Stimulated activated CD4-positive, alpha-beta T cell treated with anti-CD3 and anti-CD28 coated beads, Interleukin-15, amount 100 ng/mL, for 48 hours (primary cell): ENCODE measurements at places on chromosomes 11 and 22.

DNA sequence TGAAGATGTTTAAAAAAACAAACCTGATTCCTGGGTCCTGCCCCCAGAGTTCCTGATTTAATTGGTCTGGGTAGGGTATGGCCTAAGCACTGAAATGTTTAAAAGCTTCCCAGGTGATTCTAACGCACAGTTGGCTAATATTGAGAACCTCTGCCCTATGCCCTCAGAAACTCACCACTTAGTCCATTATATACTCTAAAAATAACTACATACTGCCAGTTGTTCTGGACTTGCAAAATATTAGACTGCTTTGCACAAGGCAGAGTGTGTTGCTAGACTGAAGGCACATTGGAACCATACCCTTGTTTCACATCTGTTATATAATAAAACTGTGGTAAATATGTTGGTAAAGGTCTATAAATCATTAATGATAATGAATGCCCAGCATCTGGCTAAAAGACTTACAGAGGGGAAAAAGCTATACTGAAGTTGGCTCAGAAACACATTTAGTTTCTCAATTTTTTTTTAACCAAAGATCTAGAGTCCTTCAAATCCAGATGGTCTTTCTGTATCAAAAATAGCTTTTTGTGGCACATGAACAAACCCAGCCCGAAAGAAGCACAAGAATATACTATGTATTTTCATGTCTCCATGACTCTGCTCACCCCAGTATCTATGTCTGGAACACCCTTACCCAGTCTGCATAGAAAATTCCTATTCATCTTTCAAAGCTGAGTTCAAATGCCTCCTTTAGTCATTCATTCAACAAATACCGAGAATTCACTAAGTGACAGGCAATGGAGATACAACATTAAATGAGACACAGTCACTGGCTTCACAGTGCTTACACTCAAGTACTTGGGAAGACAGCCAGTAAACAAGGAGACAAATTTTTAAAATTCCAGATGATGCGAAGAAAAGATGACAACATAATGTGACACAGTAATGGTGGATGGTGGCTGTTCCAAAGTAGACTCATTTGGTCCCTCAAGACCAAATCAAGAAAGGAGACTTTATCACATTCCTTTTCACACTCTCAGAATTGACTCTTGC is 44.1 kb downstream of the RBFOX2 start:
- no peak for DNase-seq

DNA sequence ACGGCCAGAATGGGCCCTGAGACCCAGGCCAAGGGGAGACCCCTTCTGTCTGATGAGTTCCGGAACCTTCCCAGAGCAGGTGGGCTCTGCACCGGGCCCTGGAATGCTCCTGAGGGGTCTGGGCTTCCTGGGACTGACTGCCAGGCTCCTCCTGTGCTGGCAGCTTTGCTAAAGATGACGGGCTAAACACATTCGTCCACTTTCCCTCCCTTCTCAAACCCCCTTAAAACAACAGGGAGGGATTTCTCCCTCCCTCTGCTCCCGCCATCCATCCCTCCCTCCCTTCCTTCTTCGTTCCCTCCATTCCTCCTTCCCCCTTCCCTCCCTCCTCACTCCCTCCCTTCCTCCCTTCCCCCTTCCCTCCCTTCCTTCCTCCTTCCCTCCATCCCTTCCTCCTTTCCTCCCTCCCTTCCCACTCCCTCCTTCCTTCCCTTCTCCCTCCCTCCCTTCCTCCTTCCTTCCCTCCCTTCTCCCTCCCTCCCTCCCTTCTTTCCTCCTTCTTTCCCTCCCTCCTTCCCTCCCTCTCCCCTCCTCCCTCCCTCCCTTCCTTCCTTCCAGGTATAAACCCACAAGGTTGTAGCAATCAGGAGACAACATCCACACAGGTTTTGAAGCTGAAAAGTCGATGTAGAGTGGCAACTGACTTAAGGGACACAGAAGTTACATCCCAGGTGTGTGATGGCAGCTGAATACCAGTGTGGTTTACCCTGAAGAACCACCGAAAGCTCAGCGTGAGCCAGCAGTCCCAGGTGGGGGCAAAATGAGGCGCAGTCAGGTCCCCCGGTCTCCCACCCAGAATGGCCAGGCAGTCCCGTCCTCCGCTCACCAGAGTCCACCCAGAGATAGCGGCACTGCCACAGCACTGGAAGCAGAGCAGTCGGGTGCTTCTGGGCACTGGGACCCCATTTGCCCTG is 18.8 kb upstream of the MGAT3 start:
- DNase-seq: no peak

DNA sequence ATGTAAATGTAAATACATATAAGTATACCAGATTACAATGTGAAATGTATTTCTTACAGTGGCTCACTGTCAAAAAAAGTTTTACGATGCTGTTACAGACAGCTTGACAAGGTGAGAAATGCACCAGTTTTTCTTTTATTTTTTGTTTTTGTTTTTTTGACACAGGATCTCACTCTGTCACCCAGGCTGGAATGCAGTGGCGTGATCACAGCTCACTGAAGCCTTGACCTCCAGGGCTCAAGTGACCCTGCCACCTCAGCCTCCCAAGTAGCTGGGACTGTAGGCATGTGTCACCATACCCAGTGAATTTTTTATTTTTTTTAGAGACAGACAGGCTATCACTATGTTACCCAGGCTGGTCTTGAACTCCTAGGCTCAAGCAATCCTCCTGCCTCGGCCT is 9.2 kb downstream of the CCDC73 start:
- no peak for DNase-seq

DNA sequence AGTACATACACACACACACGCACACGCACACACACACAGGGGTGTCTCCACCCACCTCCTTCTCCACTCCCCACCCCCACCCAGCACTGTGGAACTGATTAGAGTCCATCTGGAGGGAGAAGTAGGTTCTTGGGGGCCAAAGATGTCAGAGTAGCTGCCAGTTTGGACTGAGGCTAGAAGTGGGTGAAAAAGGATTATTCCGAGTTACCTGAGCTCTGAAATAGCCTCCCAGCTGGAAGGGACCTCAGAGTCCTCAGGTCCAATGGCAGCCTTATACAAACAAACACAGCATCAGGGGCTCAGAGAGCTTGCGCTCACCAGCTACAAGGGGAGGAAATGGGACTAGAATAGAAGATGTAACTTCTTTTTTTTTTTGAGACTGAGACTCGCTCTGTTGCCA is 20.8 kb downstream of the IL10RA start:
- no peak for DNase-seq

DNA sequence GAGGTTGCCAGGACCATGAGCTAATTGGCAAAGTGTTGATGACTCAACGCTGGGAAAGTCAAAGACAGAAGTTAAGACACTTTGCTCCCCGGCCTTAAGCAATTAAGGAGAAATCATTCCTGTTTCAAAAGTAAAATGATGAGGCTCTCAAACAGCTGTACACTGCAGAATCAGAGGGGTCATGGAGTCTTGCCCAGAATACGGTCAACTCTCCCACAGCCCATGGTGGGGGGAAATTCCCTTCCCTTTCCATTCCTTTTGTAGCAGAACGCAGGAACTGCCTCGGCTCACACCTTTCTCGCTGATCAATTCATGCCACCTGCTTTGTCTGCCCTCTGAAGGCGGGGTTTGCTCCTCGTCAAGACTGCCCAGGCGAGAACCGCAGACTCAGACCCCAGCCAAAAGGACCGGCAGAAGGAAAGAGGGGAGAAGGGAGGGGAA is 52.8 kb downstream of the MN1 start:
- DNase-seq: no peak

GRCh38 chr11:6674862-6675261 is 8.3 kb downstream of the MRPL17 start:
- no peak for DNase-seq

GRCh38 chr22:22520020-22520656 is at the start of gene ZNF280A:
Gene ZNF280A, minus strand, starts transcription at chr22:22520270. Its CDS starts 4,640 bp downstream, at chr22:22515630.
- no peak for DNase-seq

DNA sequence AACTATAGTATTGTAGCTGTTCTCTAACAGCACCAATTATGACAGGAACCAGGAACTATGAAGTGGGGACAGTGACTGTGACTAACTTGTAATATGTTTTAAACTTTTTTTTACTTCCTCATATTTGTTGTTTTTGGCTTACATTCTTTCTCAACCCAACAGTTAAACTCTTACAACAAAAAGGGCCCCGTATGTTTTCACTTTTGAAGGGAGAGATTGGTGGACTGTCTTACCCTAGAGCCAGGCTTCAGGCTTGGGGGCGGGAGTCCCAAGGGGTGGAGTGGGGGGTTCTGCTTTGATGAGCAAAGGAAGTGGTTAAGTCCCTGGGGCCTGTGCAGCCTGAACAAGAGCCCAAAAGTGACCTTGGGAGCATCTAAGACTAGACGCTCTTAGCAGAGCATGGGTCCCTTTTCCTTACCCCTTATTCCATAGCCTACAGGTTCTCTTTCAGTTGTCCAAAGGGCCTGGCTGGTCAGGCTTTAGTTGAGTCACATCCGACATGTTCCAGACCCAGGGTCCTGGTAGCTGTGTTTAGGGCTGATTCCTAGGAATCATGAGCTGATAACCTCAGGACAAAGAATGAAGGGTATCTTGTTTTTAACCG is 38.8 kb downstream of the STIM1 start:
- no peak for DNase-seq

- no peak for DNase-seq
Observed at GRCh38 chr22:45879552-45879949, 97.4 kb downstream of the WNT7B start.

DNA sequence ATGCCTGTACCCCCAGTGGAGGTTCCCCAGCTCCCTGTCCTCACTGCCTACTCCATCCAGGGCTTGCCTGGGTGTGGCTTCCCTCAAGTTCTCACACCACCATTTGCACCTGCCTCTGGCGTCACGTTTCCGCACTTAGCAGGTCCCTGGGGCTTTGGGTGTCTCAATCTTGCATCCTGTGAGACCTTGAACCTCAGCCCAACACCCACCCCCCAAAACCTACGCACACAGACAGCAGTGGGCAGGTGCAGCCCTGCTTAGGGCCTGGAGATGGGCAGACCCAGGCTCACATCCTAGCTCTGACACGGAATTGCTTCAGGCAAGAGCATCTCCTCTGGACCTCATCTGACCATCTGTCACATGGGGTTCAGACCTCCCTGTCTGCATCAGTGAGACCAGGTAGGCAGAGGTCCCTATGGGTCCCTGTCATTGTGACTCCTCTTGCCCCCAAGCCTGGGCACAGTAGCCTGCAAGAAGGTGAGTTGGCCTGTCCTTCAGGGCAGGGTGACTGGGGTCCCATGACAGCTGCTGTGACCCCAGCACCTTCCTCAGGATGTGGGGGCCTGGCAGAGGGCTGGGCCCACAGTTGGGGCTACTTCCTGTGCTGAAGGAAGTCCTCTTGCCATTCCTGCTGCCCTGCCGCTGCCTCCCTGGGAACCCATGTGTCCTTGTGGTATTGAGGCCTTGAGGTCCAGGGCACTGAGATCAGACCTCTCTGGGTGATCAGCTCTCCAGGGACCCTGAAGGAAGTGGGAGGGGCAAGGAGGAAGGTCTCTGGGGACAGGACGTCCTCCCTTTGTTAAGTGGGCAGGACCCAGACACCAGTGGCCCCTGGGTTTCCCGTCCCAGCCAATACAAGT is 2.0 kb downstream of the SIPA1 start:
- no peak for DNase-seq

DNA sequence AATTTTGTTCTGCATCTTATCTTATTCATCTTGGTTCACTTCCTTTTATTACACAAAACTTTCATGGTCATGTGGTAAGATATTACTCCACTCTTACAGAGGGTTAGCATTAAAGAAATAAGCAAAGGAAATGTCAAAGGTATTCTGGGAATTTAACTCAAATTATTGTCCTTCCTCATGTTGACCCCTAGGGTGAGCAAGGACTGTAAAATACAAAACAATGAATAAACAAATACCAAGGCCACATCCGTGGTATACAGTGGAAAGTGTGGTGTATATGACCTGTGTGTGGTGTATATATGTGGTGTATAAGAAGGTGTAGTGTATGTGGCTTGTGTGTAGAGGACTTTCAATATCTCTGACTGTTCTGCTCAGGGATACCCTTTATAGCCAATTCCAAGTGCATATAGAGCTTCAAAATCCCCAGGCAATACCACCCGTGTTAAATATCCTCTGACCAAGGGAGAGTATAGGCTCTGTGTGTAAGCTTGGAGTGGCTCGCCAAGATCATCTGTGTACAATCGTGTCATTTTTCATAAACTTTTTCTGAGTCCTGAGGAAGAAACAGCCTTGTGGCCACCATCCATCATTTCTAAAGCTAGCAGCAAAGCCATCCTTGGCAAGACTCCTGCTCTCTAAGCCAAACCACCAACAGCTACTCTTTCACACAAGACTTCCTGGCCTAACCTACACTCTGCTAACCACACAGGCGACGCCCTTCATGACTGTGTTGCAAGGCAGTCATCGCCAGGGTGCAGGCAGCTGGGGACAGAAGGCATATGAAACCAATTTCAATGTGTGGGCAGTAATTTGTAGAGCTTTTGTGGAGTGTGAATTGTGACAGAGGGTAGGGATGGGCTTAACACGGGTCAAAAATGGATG is 548.0 kb downstream of the ETS1 start:
- peak; percentile 73 for DNase-seq
